ENCODE measurements at places on chromosomes 13 and 19.

DNA sequence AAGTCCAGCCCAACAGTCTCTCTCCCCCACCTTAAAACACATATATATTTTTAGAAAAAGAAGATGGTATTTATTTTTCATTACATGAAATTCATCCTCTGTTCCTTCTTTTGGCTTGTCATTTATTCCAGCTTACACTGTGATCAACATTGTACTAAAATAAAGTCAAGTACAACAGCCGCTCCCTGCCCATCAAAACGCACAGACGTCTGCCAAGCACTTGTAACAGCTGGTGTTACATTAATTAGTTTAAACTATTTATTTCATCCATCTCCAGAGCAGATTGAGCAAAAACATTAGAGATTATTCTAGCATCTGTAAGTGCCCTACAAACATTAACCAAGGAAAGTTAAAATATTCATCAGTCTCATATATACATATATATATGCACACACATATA is 350.5 kb downstream of the DACH1 start:
- DNase-seq: no peak

DNA sequence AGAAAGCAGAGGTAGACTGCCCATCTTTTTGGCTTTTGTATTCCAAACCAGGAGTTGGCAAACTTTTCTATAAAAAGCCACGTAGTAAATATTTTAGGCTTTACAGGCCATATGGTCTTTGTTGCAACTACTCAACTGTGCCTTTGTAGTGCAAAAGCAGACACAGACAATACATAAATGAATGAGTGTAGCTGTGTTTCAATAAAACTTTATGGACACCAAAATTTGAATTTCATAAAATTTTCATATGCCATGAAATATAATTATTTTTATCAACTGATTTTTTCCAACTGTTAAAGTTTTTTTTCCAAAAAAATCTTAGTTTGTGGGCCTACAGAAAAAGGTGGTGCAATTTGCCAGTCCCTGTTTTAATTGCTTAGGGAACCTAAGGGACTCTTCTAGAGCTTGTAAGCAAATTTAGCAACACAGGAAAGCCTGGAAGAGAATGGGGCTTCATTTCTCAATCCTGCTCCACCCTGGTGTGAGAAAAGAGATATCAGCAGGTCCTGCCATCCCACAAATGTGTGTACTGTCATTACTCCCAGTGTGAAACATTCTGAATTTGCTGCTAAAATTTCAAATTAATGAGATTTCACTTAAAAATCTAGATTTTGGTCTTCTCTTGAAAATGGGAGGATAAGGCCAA is 194.2 kb downstream of the RGCC start:
- no peak for DNase-seq

- DNase-seq: no peak
Measured at GRCh38 chr19:50051964-50052363, 26.2 kb downstream of the ZNF473 start.

DNA sequence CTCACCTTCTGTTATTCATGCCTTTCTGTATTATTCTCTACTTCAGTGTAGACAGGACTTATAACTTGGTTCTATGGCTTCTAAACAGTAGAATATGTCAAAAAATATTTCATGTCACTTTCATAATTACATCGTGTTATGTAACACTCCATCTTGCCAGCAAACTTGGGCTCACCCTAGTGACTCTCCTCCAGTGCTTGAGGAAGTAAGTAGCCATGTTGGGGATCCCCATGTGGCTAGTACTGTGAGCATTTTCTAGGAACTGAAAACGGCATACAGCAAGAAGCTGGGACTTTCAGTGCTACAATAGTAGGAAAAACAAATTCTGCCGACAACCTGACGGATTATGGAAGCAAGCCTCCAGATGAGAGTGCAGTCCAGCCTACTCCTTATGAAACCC is 495.6 kb downstream of the SLITRK6 start:
- DNase-seq: no peak

DNA sequence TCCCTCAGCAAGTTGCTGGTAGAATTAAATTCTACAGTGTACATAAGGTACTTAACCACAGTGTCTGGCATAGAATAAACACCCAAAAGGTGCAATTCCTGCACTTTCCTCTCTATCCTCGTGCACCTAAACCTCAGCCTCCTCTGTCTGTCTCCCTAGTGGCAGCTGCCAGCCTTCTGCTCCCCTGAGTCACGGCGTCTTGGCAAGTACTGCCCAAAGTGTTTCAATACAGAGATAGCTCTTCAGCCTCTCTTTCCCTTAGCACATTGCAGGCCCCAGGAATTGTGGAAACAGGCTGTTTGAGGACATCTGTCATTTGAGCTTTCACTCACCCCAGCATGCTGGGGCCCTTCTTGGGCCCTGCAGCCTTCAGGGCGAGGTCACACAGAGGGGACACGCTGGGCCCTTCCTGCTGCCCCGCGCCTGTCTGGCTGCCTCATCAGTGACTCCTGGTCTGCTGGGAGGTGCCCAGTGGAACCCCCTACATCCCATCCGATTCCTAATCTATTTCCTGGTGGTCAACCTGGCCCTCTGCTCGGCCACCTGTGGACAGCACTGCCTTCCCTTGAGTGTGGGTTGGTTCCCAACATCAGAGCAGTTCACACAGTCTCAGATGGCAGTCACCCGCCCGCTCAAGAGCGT is 19.3 kb downstream of the COL4A2 start:
- no peak for DNase-seq

DNA sequence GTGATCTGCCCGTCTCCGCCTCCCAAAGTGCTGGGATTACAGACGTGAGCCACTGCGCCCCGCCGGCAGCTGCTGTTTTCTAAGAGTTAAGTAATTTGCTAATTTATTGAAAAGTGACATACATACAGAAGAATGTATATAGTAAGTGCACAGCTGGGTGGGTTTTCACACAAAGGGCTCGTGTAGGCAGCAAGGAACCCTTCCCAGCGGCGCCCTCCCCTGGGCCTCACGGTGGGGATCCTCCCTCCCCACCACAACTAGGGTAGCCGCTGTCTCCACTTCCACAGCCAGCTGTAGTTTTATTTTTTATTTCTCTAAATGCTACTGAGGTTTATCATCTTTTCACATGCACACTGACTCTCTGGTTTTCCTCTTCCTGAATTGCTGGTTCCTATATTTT is 64.9 kb downstream of the CRYL1 start:
- no peak for DNase-seq

GRCh38 chr13:33228648-33229445 is 56.7 kb downstream of the STARD13 start:
- no peak for DNase-seq

DNA sequence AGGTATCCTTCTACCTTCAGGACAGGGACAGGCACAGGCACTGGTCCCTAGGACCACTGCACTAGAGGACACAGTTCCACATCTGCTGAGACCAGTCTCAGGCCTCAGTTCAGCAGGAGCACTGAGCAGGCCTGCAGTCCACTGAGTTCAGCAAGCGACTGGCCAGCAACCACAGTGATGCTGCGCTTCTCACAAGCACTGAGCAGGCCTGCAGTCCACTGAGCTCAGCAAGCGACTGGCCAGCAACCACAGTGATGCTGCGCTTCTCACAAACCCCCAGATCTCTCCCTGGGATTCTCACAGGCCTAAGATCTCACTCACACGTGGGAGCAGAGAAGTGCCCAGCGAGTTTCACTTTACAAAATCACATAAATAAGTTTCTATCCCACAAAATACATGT is 140.6 kb downstream of the IRS2 start:
- DNase-seq: no peak
